ENCODE measurements at places on chromosomes 5 and 9. TPM values are rescaled to one million over a fixed set of nuclear protein-coding genes. Genes with fewer than 3 reads are reported as not detected.

DNA sequence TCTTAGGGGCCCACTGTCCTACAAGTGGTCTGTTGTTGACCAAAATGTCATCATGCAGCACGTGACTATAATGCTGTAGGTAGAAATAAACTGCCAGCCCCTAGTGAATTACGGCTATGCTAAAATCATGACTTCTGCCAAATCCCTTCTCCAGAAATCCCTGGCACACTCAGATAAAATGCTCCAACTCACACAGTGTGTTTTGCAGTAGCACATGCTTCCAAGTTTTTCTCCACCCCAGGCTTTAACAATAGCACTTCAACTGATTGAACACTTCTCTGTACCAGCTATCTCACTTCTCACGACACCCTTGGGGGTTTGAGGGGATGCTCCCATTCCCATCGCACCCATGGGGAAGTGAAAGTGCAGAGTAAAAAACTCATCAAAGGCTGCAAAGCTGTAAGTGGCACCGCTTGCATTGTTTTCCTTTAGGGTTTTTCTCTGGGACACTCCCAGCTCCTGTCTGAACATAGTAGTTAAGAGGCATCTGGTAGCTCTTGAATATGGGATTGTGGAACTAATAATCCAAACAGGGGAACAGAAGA, 151.0 kb upstream of the SLC24A2 start:
- no peak for DNase-seq

- no peak for DNase-seq
Observed at GRCh38 chr9:2681981-2682380, 35.3 kb upstream of the KCNV2 start.

The FOXI1 gene
- not detected for total RNA-seq

The ELP1 gene
- total RNA-seq: 24.2 TPM

DNA sequence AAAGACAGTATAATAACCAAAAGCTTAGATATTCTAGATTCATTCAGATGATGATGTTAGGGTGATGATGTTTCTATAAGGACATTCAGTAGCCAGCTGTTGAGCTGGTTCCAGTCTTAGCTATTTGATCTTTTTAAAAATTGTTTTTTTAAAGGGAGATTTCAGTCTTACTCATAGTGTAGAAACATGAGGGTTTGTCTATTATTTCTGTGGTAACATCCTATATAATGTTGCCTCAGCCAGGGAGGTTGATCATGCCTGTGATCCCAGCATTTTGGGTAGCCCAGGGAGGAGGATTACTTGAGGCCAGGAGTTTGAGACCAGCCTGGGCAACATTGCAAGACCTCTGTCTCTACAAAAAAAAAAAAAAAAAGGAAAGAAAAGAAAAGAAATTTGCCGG, 167.8 kb downstream of the DOCK2 start:
- no peak for DNase-seq

The FREM1 gene
- 17.5 TPM for total RNA-seq

The NKD2 gene
- total RNA-seq: 14.2 TPM

The LCN9 gene
- not detected for total RNA-seq

- DNase-seq: no peak
Observed at GRCh38 chr9:98667005-98667640, 41.6 kb downstream of the GABBR2 start.

DNA sequence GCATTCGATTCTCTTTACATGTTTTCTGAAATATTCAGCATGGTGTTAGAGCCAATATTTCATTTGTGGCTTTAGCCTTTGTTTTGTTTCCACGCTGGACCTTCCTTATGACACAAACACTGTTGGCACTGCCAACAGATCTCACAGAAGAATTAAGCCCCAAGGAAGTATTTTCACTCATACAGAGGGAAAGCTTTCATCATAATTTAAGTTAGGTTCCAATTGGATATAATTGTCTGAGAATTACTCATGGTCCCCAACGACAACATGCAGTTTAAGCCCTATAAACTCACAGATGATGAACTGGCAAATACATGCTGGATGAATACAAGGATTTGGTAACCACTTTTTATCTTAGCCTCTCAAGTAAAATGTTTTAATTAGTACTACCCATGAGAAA, 259.5 kb downstream of the EBF1 start:
- DNase-seq: no peak

- no peak for DNase-seq
Observed at GRCh38 chr9:84397822-84398221, 57.3 kb upstream of the SLC28A3 start.

- DNase-seq: no peak
Observed at GRCh38 chr9:104915049-104915448, 12.9 kb downstream of the ABCA1 start.

GRCh38 chr5:150637245-150638052, 3.0 kb upstream of the SYNPO start:
- no peak for DNase-seq

The ANXA2R gene
- total RNA-seq: 4.4 TPM

DNA sequence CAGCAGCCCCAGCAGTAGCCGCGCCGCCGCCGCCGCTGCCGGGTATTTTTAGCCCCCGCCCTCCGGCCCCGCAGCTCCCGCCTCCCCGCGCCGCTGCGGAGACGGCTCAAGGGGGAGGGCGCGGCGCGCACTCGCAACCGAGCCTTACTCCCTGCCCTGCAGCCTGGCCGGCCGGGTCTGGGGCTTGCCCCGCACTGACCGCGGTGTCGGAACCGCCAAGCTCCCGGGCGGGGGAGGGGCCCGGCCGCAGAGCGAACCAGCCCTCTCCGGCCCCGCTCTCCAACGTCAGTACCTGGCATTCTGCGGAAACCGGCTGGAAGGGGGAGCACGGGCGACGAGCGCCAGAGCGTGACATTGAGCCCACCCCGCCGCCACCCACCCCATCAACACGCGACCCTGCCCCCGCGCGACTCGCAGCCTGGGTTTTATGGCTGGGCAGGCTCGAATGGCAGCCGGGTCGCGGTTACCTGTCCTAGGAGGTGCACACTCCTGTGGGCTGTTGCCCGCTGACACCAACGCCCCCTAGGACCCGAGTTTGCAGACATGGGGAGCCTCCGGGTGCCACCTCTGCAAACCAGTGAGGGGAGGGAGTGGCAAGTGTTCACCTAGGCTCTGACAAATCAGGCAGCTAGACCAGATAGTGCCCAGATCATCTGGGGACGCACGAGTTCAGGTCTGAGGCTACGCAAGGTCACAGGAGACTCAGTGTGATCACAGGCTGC, at the start of gene ACSL6:
Gene ACSL6, minus strand, starts transcription at position 37 of the 722 bp plus-strand sequence. CDS start 105 bp downstream, outside the sequence.
- peak; percentile 42 for DNase-seq

The KIF4B gene
- not detected for total RNA-seq

The PCDHGB7 gene
- total RNA-seq: 11.7 TPM

DNA sequence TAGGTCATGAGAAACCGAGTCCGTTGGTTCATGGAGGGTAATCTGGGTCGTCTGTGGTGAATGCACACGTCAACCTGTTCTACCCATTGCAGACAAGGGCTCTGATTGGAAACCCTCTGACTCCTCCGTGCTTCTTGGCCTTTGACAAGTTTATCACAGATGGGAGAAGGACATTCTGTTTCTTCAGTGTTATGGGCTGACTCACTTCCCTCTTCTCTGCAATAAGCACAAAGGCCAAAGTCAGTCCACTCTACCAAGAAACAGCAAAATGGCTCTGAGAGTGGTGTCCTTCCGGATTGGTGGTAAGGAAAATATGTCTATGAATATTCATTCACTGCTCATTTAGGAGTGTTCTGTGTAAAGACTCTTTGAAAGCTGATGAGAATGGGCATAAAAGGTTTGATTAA, 89.3 kb downstream of the FEM1C start:
- DNase-seq: no peak

DNA sequence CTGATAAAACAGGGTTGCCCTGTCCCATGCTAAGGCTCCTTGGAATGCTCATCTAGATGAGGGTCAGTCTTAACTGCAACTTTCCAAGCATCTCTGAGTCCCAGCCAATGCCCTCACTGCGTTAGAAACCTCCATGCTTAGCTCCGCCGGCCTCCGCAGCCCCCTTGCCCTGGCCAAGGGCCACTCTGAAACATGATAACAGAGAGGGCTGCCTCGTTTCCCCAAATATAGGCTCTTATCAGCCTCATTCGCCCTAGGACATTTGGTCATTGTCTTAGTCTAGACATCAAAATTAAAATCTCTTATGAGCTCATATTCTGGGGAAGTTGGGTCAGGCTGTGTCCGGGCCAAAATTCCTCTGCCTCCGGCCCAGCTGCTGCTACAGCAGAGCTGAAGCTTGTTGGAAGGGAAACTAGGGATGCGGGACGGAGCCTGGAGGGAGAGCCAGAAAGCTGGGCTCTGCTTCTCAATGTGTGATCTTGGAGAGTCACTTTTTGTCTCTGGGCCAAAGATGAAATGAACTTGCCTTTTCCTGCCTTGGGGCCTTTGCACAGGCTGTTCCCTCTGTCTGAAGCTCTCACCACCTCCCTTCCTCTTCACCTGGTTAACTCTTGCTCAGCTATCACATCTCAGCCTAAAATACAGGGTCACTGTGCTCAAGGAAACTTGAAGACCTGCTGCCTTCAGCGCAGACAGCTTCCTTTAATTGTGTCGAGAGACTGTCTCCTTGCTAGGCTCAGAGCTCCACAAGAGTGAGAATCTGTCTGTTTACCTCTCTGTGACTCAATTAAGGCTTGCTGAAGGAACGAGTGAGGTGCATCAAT, 191.3 kb downstream of the RGS3 start:
- DNase-seq: peak; percentile 59

The ABLIM3 gene
- 101 TPM for total RNA-seq

- DNase-seq: no peak
Observed at GRCh38 chr5:77301447-77301883, 91.0 kb downstream of the PDE8B start.

DNA sequence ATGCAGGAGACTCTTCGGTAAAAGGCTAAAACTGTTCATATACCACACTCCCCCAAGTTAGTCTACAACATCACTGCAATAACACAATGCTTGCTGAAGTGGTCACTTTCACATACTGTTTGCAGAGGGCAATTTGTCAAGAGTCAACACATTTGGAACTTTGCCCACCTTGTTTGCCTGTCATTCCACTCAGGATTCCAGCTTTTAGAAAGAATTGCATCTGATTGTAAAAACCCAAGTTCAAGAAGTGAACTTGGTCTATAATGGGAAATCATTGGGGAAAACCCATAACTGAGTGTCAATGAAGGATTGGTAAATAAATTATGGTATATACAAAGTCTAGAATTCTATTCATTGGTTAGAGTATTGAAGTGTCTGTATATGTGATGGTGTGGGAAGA, 120.5 kb downstream of the GADD45G start:
- no peak for DNase-seq

The TMOD1 gene
- total RNA-seq: 29.3 TPM

DNA sequence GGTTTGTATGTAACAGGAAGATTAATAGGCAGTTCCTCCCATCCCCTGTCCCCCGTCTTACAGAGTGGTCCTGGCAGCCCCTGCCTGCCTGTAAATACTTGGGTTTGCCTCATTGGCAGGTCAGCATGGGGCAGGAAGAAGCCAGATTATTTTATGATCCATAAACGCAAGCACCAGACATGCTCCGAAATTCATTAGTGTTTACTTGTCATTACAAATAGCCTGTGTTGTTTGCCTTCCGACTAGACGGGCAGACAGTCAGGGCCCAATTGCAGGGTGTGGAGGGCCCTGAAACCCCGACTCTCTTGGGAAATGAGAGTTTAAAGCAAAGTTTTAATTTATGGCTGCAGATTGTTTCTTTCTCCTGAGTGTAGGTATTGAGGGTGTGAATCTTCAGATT, 97.2 kb downstream of the RALGPS1 start:
- DNase-seq: no peak

DNA sequence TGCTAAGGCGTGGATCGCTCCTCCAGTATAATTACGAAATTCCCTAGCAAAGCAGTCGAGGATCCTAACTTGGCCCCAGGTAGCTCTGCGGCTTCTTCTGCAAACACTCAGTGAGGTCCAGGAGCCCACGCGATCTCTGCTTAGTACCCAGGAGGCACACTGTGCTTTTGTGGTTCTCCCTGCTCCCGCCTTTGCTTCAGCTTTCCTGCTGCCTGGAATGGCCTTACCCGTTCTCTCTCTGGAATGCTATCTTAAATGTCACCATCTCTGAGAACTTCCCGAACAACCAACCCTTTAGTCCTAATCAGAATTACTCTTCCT, 639 bp downstream of the INVS start:
- DNase-seq: no peak

- DNase-seq: no peak
Observed at GRCh38 chr9:20611691-20612287, 10.5 kb downstream of the MLLT3 start.

The EDIL3 gene
- 6.8 TPM for total RNA-seq

DNA sequence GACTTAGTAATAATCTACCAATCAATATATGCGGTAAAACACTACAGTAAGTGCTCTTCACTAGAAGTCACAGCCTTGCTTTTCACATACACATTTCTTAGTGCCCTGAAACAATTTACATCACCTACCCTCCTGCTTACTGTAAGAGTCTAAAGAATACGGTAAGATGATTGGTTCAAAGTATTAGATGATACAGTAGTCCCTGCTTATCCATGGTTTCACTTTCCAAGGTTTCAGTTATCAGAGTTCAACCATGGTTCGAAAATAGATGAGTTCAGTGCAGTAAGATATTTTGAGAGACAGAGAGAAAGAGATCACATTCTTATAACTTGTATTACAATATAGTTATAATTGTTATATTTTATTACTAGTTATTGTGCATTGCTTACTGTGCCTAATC, 83.0 kb downstream of the CPLANE1 start:
- DNase-seq: no peak

DNA sequence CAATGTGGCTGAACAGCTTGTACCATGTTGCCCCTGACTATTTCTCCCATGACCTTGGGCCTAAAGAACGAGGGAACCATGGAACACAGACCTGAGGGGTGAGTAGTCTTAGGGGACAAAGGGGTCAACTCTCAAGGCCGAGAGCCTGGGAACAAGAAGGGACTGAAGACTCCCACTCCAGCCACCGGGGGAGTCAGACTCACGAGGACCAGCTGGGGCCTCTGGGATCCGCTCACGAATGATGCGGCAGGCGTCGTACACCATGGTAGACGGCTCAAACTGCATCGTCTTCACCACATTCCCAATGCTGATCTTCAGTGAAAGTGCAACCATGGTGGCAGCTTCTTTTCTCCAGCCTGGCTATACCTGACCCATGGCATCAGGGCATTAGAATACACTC, 6.6 kb downstream of the TLN1 start:
- no peak for DNase-seq

- DNase-seq: peak; percentile 54
Observed at GRCh38 chr5:168047043-168047668, 244.3 kb upstream of the WWC1 start.

DNA sequence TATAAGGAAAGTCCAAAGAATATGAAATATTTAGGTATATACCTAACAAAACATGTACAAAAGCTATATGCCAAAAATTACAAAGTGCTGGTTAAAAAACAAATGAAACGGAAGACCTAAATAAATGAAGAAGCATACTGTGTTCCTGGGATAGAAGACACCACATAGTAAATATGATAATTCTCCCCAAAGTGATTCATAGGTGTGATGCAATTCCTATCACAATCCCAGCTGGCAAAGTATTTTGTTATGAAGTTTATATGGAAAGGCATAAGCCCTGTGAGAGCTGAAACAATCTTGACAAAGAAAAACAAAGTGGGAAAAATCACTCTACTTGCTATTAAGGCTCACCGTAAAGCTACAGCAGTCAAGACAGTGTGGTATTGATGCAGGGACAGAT, 2.6 kb upstream of the SMIM23 start:
- no peak for DNase-seq

The ZNF474 gene
- 0.26 TPM for total RNA-seq

GRCh38 chr5:134561871-134562296, 36.4 kb downstream of the JADE2 start:
- DNase-seq: no peak

GRCh38 chr5:74576941-74577456, 63.5 kb downstream of the ENC1 start:
- no peak for DNase-seq

The DAPK1 gene
- 100 TPM for total RNA-seq

The WDR5 gene
- 30.6 TPM for total RNA-seq

The GARNL3 gene
- 59.0 TPM for total RNA-seq

Data from ureter (tissue), 1 donor.